ENCODE measurements at places on chromosomes 7 and 10. TPM values are rescaled to one million over a fixed set of nuclear protein-coding genes. Genes with fewer than 3 reads are reported as not detected.

The SP8 gene
- not detected for total RNA-seq

The ASIC3 gene
- total RNA-seq = 2.6 TPM

The PLAC9 gene
- 24.1 TPM for total RNA-seq

The TAS2R3 gene
- total RNA-seq = 1.6 TPM

The SAP25 gene
- 6.4 TPM for total RNA-seq

The COX19 gene
- total RNA-seq = 9.4 TPM

DNA sequence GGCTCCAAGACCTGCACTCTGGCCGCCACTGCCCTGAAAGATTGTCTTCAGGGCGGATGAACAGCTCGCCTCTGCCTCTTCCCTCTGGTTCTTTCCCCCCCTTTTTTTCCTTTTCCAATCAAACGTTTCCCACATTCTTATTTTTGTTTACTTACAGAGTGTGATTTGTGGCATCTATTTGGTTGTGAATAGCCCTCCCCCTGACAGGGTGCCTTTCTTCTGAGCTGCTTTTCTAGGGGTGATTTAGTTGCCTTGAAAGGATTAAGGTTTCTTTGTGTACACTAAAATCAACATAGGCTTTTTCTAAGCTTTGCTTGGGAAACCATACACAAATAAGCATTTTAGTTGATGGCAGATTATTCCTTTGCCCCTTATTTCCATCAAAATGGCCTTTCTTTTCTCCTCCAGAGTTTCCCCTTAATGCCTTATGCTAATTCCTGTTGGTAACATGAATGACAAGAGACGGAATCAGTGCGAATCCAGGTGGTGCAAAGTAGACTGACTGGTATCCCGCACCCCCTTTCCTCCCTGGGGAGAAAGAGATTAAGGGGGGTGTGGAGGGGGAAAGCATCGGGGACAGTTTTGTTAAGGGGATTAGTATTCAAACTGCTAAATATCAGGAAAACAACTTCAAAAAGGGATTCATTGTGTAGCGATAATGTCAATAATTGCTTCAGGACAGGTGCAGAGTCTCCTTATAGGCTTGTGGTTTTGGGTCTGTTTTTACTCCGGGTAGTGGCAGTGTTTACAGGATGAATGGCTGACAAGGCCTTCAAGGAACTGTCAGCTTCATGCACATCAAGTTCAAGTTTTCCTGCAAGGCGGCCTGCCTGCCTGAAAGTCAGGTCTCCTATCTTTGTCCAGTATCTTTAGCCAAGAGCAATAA lies 431.6 kb upstream of the GALNT17 start:
- no peaks in the 10 kb centered on the region for H3K27me3 ChIP-seq
- DNase-seq = no peak
- H3K36me3 ChIP-seq = peaks cover 6% of the 10 kb centered on the region
- peaks cover 14% of the 10 kb centered on the region for H3K4me1 ChIP-seq

- no peak overlapping the region for H3K4me3 ChIP-seq
- H3K27me3 ChIP-seq = no peaks in the 10 kb centered on the region
- peaks cover 32% of the 10 kb centered on the region for H3K4me1 ChIP-seq
- DNase-seq = peak; percentile 74
Measured at GRCh38 chr10:77873536-77874380, 52.8 kb downstream of the DLG5 start.

GRCh38 chr10:31318382-31318853 lies 598 bp upstream of the ZEB1 start:
- H3K27me3 ChIP-seq = peaks cover 18% of the 10 kb centered on the region
- DNase-seq = no peak
- peak overlapping the region; percentile 88 for H3K4me3 ChIP-seq
- peak overlapping the region; percentile 87 for H3K27ac ChIP-seq

DNA sequence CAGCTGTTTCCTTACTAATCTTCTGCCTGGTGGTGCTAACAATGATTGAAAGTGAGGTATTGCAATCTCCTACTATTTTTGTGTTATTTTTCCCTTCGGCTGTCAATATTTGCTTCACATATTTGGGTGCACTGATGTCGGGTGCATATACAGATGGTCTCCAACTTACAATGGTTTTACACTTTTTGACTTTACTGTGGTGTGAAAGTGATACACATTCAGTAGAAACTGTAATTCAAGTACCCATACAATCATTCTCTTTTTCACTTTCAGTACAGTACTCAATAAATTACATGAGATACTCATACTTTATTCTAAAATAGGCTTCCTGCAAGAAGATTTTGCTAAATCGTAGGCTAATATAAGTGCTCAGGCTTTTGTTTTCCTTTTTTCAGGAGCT lies 73.2 kb downstream of the RNF216 start:
- no peak overlapping the region for H3K27ac ChIP-seq
- H3K4me3 ChIP-seq = no peak overlapping the region
- no peak for DNase-seq

DNA sequence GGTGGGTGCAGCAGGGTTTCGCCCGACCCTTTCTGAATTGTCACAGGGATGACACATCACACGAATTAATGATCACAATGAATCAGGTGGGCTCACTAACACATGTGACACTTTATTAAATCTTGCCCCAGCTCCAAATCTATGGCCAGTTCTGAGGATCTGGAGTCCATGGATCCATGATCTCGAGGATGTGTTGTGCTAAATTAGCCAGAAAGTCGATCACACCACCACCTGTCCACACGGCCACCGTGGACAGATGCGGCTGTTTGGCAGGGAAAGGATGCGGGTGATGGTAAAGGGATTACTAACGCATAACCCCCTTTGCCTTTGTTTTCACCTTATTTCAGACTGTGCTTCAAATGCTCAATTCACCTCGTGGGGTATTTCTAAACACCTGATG lies 96.4 kb downstream of the COBL start:
- H3K27me3 ChIP-seq = no peaks in the 10 kb centered on the region
- no peak for DNase-seq
- no peaks in the 10 kb centered on the region for H3K4me1 ChIP-seq
- no peaks in the 10 kb centered on the region for H3K36me3 ChIP-seq
- H3K27ac ChIP-seq = no peak overlapping the region

DNA sequence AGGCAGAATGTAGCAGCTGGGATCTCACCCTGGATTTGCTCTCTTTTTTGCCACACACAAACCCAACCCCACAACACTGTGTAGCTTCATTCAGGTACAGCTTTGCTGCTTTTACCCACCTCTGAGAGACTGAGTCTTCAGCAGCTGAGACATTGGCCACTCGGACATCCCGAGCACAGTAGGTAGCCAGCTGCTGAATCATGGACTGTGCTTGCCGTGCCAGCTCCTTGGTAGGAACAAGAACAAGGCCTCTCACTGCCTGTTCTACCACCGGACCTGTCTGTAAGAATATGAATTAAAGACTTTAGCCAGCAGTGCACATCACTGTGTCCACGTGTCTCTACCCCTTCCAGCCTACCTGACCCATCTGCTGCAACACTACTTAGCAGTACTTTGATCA lies 937 bp downstream of the DDX56 start:
- peak overlapping the region; percentile 86 for H3K4me3 ChIP-seq
- H3K36me3 ChIP-seq = peaks cover 64% of the 10 kb centered on the region
- no peak for DNase-seq
- no peak overlapping the region for H3K27ac ChIP-seq

All from upper lobe of right lung (tissue), 1 donor.